ENCODE measurements at places on chromosomes 1 and 21. TPM values are rescaled to one million over a fixed set of nuclear protein-coding genes. Genes with fewer than 3 reads are reported as not detected.

GRCh38 chr1:176193023-176193422 lies 14.1 kb downstream of the COP1 start:
- DNase-seq: no peak

CPT2 gene
- total RNA-seq: 20.5 TPM

DNA sequence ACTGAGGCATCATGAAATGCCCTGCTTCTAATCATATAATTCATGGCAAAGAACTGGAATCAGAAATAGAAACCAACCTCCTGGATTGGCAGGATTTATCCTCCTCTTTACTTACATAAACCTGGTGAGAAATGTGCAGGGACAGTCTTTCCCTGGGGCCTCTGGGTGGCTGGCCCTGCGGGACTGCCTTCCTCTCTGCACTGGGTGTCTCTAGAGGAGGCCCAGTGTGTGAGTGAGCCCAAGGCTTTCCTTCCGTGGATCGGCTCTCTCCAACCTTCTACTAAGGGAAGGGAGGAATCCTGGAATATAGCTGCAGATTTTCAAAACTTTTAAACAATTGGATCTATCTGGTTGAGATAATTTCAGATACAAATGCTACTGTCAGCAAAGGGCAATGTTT lies 11.4 kb upstream of the ATP1A1 start:
- no peak for DNase-seq

DNA sequence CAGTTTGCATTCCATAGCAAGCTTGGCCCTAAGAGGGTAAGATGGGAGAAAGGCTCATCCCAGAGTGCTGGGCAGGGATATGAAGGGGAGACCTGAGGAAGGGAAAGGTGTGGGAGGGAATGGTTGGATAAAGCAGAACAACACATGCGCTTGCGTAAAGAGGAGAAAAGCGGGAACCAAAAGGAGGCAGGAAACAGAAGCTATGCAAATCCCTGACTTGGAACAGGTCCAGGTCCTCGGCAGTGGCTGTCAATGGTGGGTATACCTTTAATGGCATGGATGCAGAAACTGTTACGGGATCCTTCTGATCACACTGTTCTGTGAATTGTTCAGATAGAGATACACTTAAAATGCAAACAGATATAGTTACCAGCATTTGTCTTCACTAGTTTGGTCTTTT lies 455.6 kb downstream of the SIPA1L2 start:
- DNase-seq: no peak

DNA sequence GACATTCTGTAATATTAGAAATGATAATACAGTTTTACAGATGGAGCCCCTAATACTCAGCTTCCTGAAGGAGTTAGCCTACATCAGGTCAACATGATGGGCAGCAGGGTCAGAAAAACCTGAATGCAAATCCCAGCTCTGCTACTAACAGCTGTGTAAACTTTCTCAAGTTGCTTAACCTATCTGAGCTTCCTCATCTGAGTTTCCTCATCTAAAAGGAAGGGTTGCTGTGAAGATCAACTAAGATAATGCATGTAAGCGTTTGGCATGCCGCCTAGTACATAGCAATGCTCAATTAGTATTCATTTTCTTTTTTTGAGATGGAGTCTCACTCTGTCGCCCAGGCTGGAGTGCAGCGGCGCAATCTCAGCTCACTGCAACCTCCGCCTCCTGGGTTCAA lies 18.4 kb upstream of the DESI2 start:
- no peak for DNase-seq

GRCh38 chr1:180563026-180563827 lies 4.5 kb downstream of the OVAAL start:
- no peak for DNase-seq

IFI16 gene
- total RNA-seq: 159 TPM

DNA sequence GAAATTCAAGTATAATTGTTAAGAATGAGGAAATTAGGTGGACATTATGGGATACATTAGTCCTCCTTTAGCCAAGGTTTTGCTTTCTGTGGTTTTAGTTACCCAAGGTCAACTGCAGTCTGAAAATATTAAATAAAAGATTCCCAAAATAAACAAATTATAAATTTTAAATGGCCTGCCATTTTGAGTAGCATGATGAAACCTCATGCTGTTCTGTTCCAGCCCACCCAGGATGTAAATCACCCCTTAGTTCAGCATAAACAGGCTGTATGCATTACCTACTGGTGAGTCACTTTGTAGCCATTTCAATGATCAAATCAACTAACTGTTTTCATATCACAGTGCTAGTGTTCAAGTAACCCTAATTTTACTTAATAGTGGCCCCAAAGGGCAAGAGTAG lies 132.5 kb upstream of the LYPLAL1 start:
- no peak for DNase-seq

HFM1 gene
- 1.7 TPM for total RNA-seq

GRCh38 chr1:226004396-226004795 lies 5.3 kb upstream of the SDE2 start:
- no peak for DNase-seq

SOX13 gene
- 52.0 TPM for total RNA-seq

- no peak for DNase-seq
Observed at GRCh38 chr1:10920063-10920626, 92.3 kb upstream of the TARDBP start.

DNA sequence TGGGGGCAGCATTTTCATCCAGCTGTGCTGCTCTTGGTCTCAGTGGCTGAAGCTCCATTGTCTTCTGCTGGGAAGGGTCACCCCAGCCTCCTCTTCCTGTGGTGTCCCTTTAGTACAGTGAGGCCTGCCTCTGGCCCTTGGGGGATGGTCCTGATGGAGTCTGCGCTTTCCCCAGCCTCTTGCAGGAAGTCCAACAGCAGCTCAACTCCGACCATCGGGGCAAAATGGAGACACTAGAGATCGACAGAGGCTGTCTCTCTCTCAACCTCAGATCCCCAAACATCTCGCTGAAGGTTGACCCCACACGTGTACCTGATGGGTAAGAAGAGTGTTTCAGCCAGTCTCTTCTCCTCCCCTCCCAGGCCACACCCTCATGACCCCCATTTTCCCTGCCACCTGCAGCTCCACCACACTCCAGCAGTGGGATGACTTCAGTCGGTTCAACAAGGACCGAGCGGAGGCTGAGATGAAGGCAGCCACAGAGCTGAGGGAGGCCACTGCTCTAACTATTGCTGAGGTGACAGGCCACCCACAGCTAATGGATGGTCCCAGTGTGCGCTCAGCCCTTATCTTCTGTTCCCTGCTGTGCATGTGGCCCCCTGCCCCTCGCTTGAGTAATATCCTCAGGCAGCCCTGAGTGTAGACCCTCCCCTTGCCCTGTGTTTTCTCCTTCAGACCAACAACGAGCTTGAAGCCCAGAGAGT lies 2.0 kb upstream of the ADPRS start:
- DNase-seq: no peak

GRCh38 chr1:5481889-5482288 lies 510.3 kb downstream of the NPHP4 start:
- no peak for DNase-seq

SLC1A7 gene
- 0.48 TPM for total RNA-seq

GRCh38 chr1:226882187-226882586 lies 11.8 kb downstream of the PSEN2 start:
- DNase-seq: no peak

GRCh38 chr1:32991819-32992488 lies 27.3 kb upstream of the RNF19B start:
- no peak for DNase-seq

- no peak for DNase-seq
Observed at GRCh38 chr1:172085317-172085716, 244.0 kb downstream of the DNM3 start.

DNA sequence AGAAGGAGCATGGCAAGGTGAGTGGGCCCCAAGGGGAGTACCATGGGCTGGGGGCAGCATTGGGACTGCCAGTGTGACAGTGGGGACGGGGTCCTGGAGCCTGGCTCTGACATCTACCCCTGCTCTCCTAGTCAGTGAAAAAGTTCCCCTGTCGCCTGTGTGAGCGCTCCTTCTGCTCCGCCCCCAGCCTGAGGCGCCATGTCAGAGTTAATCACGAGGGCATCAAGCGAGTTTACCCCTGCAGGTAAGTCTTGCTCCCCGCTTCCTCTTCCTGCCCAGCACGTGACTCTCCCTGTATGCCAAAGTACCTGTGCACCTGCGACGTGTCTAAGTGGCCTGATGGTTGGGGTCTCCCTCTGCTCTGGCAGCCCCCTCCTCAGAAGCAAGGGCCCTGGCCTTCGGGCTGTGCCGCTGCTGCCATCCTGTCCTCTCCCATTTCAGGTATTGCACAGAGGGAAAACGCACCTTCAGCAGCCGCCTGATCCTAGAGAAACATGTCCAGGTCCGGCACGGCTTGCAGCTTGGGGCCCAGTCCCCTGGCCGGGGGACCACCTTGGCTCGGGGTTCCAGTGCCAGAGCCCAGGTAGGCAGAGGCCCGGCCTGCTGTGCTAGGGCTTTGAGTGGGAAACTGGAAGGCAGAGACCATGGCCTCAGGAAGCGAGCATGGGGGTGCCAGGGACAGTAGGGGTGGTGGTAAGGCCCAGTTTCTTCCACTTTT lies 8.1 kb downstream of the ZNF687 start:
- DNase-seq: no peak

- DNase-seq: no peak
Observed at GRCh38 chr1:248812736-248813425, 12.8 kb downstream of the SH3BP5L start.

- DNase-seq: no peak
Observed at GRCh38 chr1:70360321-70360720, 5.8 kb upstream of the ANKRD13C start.

SPRR1A gene
- total RNA-seq: not detected

GRCh38 chr1:178650934-178651511 lies 74.0 kb upstream of the RALGPS2 start:
- no peak for DNase-seq

- no peak for DNase-seq
Observed at GRCh38 chr1:154469844-154470560, 32.0 kb upstream of the TDRD10 start.

TMPRSS15 gene
- not detected for total RNA-seq

DNA sequence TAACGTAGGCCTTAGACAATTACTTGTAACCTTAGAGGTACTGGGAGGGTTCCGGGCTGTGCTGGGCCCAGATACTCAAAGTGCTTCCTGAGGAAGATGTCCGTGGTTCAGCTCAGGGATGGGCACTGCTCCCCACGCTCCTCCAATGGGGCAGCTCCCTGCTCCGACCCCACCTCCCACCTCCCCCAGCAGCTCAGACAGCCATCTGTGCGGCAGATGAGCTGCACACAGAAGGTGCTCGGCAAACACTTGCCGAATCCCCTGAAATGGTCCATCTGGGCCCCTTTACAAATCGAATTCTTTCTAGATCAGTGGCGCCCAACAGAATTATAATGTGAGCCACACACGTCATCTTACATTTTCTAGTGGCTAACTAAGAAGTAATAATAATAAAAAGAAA lies 242.4 kb upstream of the RAB4A start:
- DNase-seq: no peak

PROK1 gene
- total RNA-seq: 0.50 TPM

STK40 gene
- 36.1 TPM for total RNA-seq

FCRL6 gene
- 1.0 TPM for total RNA-seq

- no peak for DNase-seq
Observed at GRCh38 chr1:6523566-6523965, 30.7 kb downstream of the NOL9 start.

GRCh38 chr1:191582169-191582568 lies 576.1 kb upstream of the RGS18 start:
- no peak for DNase-seq

DNA sequence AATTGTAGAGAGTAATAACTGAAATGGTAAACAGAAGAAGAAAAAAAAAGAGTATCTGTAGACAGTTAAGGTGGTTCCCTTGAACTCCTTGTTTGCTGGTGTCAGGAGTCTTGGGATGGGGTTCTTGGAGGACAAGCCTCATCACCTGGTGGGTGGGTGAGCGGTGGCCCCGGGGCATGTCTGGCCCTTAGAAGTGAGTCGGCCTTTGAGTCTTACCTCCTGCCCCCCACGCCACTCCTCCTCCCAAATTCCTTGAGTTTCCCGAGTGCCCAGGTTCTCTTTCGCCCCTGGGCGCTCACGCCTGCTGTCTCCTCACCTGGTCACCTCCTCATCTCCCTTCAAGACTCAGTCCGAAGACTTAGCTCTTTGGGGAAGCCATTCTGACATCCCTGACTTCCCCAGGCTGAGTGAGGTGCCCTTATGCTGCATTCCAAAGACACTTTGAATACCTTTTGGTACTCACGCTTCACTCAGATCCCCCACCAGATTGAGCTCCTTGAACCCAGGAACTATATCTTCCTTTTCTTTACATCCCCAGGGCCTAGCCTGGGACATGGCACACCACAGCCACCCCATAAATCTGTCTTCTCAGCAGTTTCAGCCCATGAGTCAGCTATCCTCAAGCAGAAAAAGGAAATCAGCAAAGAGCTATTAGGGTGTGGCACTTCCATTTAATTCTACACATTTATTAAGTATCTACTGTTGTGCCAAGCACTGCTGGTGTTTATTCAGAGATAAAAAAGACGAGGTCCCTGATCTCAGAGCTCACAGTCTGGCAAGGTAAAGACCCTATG lies 13.5 kb upstream of the IKBKE start:
- DNase-seq: no peak

DNA sequence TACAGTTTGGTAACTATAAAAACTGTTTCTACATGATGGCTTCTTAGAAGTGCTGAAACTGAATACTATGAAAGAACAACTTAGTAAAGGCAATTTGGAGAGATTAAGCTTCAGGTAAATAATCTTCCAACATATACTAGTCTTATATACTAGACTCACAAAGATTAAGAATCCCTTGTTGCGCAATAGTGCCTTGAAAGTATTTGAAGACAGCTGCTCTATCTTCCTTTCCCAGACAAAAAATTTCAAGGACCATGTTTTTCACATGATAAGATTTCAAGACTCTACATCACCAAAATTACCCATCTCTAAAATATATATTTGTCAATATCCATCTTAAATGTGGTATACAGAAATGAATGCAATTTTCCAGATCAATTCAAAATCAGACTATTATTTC lies 37.7 kb upstream of the ASPM start:
- DNase-seq: no peak

DNA sequence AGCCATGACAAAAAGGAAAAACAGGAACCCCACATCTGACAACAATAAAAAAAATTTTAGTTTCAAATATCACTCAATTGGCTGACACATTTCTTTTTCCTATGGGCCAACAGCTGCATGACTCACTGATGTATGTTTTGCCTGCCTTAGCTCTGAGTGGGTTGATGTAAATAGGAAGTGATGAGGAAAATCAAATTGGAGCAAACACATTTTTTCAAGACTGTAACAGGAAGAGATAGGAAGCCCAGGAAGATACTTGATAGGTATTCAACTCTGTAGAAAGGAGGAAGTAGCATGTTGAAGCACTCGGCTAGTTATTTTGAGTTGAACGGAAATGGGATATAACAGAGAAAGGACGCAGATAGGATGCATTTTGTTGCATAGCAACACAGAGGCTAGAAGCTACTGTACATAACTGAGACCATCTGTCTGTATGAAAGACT lies 168.0 kb upstream of the NR5A2 start:
- no peak for DNase-seq

DNA sequence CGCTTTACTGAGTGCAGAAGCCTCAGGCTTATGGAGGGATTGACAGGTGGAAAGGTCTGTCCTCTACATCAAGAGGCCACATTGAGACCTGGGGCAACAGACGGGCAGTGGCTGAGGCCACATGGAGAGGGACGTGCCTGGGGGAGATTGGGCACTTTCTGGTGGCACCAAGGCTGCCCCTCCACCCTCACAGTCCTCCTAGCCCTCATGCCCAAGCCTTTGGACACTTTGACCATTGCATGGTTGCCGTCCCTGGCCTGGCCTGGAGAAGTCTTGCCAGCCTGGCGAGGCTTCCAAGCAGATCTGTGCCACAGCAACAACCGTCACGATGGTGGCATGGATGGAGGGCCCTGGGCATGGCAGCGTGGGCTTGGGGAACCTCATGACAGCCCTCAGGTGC lies 192.1 kb upstream of the VAMP3 start:
- DNase-seq: no peak

GRCh38 chr1:64315402-64315801 lies 112.0 kb downstream of the UBE2U start:
- no peak for DNase-seq
